ENCODE measurements at places on chromosomes 7 and 10.

- DNase-seq, result no peak
These were observed 35.0 kb downstream of the GLRX3 start for GRCh38 chr10:130171196-130171595.

GRCh38 chr10:113705344-113705652 is 25.6 kb downstream of the CASP7 start:
- no peak for DNase-seq

DNA sequence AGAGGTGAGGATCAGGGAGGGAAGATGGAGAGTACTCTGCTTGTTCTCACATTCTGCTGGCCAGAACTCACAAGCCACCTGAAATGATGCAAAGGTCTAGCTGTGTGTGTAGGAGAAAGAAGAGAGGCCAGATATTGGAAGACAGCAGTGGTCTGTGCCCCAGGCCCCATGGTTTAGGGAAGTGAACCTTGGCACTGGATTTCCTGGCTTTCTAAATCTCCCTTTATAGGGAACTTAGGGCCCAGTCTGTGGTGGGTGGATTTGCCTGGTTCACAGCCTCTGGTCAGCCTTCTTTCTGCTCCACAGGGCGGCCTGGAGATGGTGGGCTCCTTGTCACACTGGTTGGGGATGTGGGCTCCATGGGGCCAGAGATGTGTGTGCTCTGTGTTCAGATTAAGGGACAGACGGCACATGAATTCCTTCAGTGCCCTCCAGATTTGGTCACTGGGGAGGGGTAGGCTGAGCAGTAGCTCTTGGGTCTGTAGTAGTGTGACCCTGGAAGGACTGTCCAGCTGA is 9.5 kb upstream of the SH2D4B start:
- no peak for DNase-seq

- DNase-seq, result no peak
These were observed at the start of gene ITGA8 for GRCh38 chr10:15719899-15720634. ITGA8 (minus strand) TSS chr10:15719922; CDS start chr10:15719771, 151 bp downstream.

DNA sequence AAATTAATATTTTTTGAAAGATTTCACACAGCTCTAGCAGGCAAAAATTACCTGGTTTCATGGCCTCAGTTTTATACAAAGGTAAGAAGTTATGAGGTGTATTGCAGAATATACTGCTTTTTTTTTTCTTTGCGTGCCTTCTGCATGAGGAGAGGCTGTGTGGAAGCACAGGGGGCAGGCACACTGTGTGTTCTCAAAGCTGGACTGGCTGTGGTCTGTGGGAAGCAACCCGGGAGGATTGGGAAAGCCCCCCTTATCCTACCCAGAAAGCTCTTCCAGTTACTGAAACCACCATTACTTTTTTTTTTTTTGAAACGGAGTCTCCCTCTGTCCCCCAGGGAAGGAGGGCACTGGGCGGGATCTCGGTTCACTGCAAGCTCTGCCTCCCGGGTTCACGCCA is 25.0 kb downstream of the ADARB2 start:
- no peak for DNase-seq

DNA sequence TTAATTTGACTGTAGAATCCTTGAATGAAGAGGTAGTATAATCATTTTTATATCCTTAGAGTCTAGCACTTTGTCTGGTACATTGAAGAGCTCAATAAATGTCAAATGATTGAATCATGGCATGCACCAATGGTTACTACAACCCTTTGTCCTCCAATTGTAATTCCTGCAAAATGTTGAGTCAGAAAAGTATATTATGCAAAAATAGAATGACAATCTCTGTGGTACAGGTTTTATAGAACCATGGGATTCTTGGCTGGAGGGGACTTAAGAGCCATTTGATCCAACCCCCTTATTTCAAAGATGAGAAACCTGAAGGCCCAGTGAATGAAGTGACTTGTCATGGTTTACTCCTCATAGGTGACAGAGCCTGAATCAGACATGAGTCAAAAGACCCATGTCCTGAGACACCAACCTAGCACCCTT is 30.9 kb upstream of the SMKR1 start:
- DNase-seq, result no peak

- no peak for DNase-seq
These were observed 205.9 kb upstream of the SEMA3D start for GRCh38 chr7:85392789-85393188.

GRCh38 chr10:49076741-49077521 is 38.4 kb downstream of the VSTM4 start:
- DNase-seq, result no peak

DNA sequence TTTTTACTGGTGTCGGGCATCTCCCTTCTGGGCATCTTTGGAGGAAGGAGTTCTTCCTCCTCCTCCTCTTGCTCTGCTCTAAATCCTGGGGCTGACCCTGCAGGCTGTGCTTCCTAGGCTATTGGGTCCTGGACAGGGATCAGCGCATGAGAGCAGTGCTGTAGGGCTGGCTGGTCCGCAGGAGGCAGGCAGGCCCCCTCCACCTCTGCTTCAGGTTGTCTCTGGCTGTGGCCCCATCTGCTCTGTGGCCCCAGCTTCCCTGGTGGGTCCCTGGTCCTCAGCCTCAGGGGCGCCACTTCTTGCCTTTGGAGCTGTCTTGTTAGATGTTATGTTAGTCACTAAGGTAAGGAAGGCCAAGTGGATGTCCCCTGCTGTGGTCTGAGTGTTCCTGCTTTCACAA is 237.3 kb upstream of the PITRM1 start:
- no peak for DNase-seq

DNA sequence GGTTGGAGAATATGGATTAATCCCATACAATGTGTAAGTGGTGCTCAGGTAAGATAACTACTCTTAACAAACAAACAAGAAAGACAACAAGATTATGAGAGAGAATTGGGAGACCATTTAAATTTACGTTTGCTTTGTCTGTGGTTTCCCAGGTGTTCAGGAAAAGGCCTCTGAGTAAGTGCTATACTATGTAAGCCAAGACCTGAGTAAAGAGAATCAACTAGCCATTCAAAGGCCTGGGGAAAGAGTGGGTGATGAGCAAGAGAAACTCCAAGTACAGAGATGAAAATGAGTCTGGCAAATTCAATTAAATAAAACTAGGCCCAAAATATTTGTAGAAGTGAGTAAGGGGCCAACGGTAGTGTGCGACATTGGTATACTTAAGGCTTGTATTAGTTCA is 9.9 kb downstream of the CSTF2T start:
- no peak for DNase-seq

GRCh38 chr10:58544135-58544534 is 31.5 kb downstream of the BICC1 start:
- DNase-seq, result no peak

Data from stimulated activated CD8-positive, alpha-beta memory T cell treated with anti-CD3 and anti-CD28 coated beads, Interleukin-4, amount 100 ng/mL, for 1 hour (primary cell).